ENCODE measurements at places on chromosomes 5 and 9.

- no peak for DNase-seq
These were observed 13.6 kb upstream of the SREK1 start for GRCh38 chr5:66130493-66130892.

- DNase-seq, result no peak
These were observed 165.9 kb downstream of the ICE1 start for GRCh38 chr5:5588386-5588785.

DNA sequence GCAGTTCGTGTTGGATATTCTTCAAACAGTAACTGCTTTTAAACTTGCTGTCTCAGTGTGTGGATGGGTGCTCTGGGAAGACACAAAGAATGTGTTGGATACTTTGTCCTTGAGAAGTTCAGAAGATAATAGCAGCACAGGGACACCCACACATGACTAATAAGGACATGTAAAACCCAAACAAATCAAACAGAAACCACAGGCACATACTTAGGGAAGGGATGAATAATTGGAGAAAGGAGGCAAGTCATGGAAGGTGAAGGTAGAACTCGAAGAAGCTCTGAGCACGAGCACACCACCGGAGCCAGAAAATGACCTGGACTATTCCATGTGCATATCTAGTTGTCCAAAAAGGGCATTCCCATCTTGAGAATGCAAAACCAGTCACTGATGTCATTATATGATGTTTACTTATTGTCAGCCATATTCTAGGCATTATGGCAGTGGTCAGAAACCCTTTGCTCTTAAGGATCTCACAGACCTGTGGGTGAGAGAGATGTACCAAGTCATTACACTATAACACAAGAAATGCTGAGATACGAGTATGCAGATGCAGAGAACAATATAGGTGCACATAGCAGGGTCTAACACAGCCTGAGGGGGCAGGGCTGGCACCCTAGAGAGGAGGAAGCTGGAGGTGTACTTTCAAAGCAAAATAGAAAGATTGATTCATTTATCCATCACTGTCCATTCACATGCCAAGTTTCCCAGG, 152.9 kb downstream of the PIK3R1 start:
- DNase-seq, result no peak

DNA sequence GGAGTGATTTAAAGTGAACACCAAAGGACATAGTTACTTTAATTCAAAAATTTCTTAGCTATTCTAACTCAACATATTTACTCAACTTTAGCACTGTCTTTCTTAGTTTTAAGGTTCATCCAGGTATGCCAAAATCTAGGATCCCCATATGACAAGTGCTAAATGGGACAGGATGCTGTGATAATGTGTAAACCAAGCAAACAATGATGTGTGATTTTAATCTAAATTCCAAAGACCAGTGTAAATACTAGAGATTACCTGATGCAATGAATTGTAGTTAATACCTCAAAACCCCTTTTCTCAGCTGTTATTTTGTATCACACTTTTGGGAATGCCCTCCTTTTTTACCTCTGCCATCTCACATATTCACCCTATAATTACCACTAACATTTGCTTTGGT, 26.8 kb upstream of the ISOC1 start:
- DNase-seq, result no peak

- DNase-seq, result peak; percentile 72
These were observed 18.1 kb downstream of the MYMK start for GRCh38 chr9:133506653-133507038.

DNA sequence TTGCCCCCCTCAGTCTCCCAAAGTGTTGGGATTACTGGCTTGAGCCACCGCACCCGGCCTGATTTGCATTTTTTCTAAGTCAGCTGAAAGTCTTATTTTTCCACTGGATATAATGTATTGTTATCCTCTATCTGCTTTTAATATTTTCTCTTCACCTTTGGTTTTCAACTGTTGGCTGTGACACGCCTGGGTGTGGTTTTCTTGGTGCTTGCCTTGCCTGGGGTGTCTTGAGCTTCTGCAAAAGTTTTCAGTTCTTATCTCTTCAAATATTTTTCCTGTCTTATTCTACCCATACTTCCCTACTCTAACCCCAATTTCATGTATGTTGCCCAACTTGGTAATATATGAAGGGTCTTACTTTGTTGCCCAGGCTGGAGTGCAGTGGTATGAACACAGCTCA, 4.3 kb upstream of the MXD3 start:
- DNase-seq, result no peak

DNA sequence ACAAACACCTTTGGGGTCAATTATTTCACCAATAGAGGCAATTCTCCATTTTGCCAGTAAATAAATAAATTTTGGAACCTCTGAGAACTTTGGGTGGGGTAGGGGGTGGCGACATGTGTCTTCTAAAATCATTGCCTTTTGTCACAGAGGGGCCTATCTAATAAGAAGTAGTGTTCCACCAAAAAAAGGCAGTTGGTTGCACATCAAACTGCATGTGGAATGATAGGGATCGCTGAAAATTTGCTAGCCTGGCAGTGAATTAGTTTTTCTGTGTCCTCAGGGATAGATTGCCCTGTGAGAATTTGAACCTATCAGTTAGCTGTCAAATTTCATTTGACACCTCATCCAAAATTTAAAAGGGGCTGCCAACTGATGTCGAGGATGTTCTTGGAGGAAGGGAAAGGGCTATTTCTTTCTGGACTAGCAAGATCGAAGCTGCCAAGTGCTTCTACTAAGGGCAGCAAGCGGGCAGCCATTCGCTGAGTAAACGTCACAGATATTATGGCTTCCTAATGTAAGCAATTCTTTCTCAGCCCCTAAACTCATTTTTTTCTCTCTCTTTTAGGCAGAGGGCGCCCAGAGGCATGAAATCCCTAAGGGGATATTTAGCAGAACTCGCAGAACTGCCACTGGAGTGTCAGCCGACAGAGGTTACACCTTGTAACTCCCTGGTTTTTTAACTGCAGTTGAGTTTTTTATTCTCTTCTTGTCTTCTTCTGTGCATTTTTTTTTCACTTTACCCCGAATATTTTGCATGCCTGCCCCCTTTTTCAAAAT, 2208.1 kb upstream of the WWC1 start:
- no peak for DNase-seq

DNA sequence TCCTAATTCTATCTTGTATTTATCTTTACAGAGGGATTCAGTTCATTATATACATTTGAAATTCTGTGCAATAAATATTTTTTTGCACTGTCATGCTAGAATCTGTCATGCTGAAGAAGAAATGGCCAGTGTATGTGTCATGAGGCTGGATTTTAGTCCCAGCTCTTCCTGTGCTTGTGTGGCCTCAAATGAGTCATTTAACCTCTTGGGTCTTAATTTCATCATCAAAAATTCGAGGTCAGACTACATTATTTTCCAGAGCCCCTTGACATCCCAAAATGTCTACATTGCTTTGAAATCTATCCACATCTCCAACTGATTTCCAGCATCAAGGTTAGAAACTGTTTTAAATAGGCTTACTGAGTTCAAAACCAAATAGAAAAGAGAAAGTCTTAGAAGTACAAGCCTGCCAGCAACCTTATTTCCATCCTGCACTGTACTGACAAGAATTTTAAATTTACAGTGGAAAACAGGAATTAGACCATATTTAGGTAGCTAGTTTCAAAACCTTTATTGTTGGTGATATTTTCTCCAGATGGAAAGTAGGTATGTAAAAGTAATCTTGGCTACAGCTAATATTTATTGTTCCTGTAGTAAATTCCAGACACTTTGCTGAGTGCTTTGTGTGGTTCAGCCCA, 96.7 kb upstream of the MAMDC2 start:
- no peak for DNase-seq

GRCh38 chr5:134994560-134995156, 27.0 kb downstream of the CATSPER3 start:
- no peak for DNase-seq

GRCh38 chr9:7368410-7369292, 430.9 kb downstream of the DMAC1 start:
- DNase-seq, result no peak

GRCh38 chr5:32679218-32679617, 31.9 kb upstream of the NPR3 start:
- DNase-seq, result no peak

GRCh38 chr5:127988146-127988760, 95.3 kb upstream of the SLC12A2 start:
- DNase-seq, result no peak

DNA sequence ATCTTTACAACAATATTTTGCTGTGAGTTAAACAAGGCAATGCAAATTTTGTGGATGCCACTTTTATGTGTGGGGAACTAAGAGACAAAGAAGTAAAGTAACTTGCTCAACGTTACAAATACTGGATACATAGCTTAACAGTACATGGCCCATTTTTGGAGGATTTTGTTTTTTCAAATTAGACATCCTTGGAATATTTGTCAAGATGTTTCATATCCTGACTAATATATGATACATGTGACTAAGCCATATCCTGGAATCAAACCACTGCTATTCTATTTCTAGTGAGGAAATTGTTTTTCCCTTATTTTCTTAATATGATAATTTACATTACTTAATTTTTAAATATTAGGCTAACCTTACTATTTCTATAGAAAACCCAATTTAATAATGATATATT, 529.8 kb downstream of the DMRTA1 start:
- DNase-seq, result no peak

DNA sequence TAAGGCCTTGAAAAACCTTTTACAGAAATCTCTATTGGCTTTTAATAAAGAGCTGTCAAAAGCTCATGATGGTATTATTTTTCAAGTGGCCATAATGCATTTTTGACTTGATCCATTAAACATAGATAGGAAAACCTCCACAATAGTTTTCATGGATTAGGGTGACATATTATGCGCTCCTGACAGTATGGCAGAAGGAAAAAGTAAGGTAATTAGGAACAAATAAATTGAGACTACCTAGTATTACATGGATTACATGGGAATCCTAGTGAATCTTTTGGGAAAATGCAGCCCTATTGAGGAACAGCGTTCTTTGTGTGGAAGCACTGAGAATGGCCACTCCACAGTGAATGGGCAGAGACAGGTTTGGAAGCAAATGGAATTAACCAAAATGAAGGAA, 171.2 kb downstream of the TRPM3 start:
- DNase-seq, result no peak

DNA sequence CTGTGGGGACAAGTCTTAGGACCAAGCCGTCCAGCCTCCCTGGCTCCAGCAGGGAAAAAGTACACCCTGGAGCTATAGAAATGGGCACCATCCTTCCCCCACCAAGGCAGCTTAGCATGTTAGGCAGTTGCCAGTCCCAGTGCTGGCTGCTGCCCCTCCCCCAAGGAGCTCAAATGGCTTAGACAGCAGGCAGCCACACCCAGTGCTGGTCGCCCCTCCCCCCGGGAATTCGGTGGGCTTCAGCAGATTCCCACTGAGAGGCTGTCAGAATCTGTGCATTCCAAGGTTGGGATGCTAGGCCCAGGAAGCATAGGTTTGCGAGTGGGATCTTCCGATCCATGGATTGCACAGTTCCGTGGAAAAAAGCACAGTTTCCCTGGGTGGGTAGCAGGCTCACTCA, 105.2 kb upstream of the ITGA1 start:
- no peak for DNase-seq

DNA sequence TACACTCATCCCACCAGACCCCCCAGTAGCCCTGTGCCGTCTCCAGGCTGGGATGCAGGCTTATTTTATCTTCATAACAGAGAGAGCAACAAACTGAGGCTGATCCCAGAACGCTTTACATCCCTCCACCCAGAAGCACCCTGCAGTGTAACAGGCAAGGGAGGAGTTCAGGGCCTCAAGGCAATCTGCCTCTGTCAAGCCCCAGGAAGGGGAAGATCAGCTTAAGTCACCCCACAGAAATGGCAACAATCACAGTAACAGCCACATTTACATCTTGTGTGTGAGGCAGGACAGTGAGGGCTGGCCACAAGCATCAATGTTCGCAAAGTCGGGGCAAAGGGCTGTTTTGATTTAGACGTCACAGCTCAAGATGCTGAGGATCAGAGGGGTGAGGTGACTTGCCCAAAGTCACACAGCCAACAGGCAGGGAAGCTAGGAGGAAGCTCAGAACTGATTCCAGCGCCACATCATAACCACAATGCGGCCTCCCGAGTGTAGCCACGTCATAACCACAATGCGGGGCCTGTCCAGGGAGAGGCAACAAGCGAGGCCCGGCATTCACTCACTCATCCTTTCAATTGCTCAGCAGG, 14.4 kb downstream of the STK10 start:
- DNase-seq, result no peak

GRCh38 chr5:157816682-157817386, 42.1 kb downstream of the CLINT1 start:
- no peak for DNase-seq

GRCh38 chr9:3137347-3137695, 293.4 kb upstream of the PUM3 start:
- DNase-seq, result no peak

DNA sequence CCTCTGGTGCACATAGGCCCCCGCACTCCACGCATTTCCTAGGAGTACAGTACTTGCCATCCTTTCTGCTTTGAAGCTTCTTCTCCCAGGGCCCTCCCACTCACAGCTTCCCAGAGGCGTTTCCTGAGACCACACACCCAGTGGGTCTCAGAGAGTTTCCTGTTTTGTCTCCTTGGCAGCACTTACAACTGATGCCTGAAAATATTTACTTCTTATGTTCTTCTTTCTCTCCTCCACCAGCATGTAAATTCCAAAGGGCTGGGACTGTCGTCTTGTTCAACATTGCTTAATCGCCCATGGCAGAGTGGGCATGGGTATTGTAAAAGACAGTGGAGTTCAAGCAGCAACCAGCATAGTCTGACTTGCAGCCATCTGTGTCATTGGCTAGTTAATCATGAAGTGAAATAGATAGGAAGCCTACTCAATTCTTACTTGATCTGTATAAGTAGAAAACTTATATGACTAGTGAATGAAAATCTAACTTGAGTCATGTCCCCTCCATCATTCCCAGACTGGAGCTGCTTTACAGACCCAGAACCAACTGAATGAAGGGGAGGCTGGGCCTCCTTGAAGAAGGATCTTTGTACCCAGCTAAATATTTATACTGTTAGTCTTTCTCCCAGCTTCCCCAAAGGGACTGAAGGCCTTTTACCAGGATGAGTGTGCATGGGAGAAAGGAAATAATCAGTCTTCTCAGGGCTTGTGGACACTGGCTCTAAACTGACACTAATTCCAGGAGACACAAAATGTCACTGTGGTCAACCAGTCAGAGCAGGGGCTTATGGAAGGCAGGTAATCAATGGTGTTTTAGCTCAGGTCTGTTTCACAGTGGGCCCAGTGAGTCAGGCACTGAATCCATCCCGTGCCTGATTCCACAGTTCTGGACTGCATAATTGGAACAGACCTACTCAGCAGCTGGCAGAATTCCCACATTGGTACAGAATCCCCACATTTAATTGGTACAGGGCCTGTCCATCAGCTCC, 116.4 kb downstream of the SV2C start:
- no peak for DNase-seq

- no peak for DNase-seq
These were observed 97.9 kb upstream of the MPDZ start for GRCh38 chr9:13377171-13377925.
